H1 (cell line): ENCODE measurements at places on chromosomes 4 and X.

GRCh38 chr4:186669159-186669731 lies 54.4 kb downstream of the FAT1 start:
- H3K36me3 ChIP-seq: peaks cover 8% of the 10 kb centered on the region; the same call in 1 of the 2 replicates
- H3K4me1 ChIP-seq: peaks cover 3% of the 10 kb centered on the region
- no peak overlapping the region for H3K27ac ChIP-seq
- H3K4me3 ChIP-seq: peak overlapping the region; percentile 54
- peak; percentile 64 for DNase-seq

DNA sequence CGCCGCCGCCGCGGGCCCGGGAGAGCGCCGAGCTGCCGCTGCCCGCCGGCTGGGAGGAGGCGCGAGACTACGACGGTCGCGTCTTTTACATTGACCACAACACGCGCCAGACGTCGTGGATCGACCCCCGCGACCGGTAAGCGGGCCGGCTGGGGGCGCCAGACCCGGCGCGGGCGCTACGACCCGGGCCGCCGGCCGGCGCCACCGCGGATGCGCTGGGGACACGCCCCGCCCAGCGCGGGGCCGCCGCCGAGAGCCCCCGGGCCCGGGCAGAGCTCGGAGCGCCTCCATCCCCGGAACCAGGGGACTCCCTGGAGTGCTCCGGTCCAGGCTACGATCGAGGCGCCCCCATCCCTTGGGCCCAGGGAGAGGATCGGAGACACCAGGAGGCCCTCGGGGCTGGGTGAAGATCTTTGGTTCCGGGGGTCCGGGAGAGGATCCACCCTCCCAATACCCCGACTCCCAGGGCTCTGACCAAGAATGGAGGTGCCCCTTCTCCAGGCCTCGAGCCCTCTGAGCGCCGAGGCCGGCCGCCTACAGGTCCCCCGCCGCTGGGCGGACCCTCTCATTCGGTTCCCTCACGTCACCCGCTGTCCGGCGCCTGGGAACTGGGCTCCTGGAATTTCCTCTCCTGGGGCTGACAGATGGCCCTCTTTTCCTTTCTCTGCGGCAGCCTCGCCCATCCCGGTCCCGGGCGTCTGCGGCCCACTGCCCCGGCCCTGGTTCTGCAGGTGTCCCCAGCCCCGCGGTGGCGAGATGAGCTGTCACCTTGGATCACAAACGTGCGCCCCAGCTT lies 48.8 kb downstream of the CLDN34 start:
- peak overlapping the region; percentile 49 for H3K4me3 ChIP-seq
- no peaks in the 10 kb centered on the region for H3K27me3 ChIP-seq
- no peak overlapping the region for H3K27ac ChIP-seq

DNA sequence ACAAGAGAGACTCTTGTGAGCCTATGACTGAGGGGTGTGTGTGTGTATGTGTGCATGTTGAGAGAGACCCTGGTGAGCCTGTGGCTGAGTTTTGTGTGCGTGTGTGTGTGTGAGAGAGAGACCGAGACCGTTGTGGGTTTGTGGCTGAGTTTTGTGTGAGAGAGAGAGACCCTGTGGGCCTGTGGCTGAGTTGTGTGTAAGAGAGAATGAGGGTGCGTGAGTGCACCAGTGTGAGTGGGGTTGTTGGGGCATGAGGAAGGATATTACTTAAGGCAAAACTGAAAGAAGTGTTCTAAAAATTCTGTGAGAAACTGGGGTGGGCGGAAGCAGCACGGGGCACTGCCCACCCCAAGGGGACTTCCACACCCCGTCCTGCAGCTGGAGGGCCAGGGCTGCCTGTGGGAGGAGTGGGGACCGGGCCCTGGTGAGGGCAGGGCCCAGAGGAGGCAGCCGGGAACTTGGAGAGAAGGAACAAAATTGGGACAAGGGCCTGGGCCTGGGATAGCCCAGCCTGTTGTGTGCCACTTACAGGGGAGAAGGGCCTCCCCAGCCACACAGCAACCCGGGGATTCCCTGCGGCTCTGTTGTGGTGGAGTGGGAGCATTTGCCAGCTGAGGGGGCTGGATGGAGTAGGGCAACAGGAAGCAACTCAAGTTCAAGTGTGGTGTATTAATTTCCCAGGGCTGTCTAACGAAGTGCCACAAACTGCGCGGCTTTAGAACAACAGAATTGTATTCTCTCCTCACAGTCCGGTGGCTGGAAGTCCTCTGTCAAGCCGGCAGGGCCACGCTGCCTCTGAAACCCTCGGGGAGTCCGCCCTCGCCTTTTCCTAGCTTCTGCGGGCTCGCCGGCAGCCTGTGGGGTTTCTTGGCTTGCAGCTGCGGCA lies 22.1 kb downstream of the TMEM131L start:
- H3K4me3 ChIP-seq: no peak overlapping the region
- H3K36me3 ChIP-seq: no peaks in the 10 kb centered on the region
- no peak for DNase-seq
- H3K27me3 ChIP-seq: no peaks in the 10 kb centered on the region
- peaks cover 10% of the 10 kb centered on the region for H3K4me1 ChIP-seq

DNA sequence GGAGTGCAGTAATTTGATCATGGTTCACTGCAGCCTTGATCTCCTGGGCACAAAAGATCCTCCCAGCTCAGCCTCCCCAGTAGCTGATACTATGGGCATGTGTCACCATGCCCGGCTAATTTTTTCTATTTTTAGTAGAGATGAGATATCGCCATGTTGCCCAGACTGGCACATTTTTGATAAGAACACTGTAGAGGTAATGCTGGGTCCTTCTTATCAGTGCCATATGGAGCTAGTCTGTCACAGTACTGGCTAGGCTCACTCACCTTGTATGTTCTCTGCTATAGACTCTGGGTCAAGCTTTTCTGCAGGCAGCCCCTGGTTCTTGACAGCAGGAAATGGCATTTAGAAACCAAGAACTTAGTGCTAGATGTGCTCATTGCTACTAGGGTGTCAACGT lies 53.9 kb downstream of the BCOR start:
- H3K27me3 ChIP-seq: no peaks in the 10 kb centered on the region
- peaks cover 15% of the 10 kb centered on the region for H3K36me3 ChIP-seq
- H3K27ac ChIP-seq: no peak overlapping the region
- DNase-seq: no peak

DNA sequence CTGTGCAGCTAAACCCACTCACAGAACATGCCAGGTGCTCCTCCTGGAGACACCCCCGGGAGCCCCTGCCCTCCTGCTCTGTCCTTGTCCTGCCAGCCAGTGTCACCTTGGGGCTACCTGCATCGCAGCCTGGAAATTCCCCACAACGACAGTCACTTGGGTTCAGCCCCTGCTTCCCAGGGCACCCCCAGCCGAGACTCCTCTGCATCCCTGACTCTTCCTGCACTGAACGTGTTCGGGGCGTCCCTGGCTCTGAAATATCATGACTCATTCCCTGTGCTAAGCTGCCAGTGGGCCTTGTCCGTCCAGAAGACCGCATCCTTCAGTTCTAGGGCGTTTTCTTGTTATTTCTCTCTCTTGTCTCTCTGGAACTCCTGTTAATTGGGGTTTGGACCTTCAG lies 5.8 kb downstream of the CFAP99 start:
- no peaks in the 10 kb centered on the region for H3K36me3 ChIP-seq
- peaks cover 9% of the 10 kb centered on the region for H3K27me3 ChIP-seq
- no peak overlapping the region for H3K4me3 ChIP-seq
- no peak overlapping the region for H3K27ac ChIP-seq
- DNase-seq: no peak

DNA sequence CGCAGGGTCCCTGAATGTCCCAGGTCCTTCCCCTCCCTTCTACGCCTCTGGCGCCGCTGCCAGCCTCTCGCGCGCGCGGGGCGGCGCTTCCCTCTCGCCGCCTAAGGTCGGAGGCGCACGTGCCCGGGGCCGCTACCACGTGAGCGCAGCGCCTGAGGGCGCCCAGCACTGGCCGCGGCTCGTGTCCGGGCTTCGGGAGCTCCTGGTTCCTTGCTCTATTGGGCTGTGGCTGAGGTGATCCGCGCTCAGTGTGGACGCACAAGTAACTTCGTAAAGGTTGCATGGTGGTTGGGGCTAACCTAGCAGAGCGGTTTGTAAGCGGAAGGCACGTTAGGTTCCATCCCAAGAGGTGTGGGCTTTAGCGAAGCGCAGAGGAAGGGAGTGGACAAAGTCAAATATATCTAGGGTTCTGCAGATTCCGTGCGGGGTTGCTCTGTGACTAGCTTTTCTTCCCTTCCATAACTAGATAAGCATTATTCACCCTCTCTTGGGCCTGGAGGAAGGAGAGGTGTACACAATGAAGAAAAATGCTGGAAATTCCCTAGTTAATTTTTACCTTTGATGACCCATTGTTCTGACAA lies 1.8 kb downstream of the TLL1 start:
- H3K27ac ChIP-seq: no peak overlapping the region
- peaks cover 49% of the 10 kb centered on the region for H3K27me3 ChIP-seq
- peaks cover 4% of the 10 kb centered on the region; the same call in 1 of the 2 replicates for H3K4me1 ChIP-seq
- peak overlapping the region; percentile 60; the same call in 1 of the 2 replicates for H3K4me3 ChIP-seq
- no peaks in the 10 kb centered on the region for H3K36me3 ChIP-seq

DNA sequence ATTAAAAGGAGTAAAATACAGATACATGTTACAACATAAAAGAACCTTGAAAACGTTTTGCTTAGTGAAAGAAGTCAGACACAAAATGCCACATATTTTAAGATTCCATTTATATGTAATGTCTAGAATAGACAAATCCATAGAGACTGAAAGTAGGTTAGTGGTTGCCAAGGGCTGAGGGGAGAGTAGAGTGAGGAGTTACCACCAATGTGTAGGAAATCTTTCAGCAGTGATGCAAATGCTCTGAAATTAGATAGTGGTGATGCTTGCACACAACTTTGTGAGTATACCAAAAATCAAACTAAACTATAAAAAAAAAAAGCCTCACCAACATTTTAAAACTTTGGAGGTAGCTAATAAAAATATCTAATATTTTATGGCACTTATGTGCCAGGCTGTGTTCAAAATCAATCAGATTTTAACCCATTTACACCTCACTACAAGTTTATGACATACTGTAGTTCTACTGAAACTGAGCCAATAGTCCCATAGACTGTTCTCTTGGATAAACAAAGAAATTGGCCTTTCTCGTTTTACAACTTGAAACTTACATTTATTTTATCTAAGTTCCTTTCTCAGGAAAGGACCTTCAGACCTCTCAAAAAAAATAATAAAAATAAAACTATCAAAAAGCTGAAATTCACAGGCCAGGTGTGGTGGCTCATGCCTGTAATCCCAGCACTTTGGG lies 29.1 kb upstream of the KLHL8 start:
- no peaks in the 10 kb centered on the region for H3K4me1 ChIP-seq
- H3K4me3 ChIP-seq: no peak overlapping the region
- DNase-seq: no peak
- H3K27ac ChIP-seq: no peak overlapping the region

DNA sequence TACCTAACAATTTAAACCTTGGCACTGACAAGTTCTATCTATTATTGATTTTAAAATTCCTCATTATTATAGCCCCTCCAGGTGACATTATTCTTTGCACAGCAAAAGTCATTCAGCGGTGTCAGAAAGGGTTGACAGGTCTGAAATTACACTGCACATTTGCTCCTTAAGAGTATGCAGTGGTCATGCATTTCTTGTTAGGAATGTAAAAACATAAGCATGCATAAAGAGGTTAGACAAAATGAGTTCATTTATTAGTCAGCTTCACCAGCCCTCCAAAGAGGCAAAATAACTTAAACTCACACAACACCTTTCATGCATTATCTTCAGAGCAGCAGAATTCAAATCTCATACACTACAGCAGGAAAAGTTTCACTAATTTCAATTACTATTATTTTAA lies 158.8 kb downstream of the HNRNPD start:
- DNase-seq: no peak
- H3K36me3 ChIP-seq: no peaks in the 10 kb centered on the region
- no peak overlapping the region for H3K4me3 ChIP-seq
- no peaks in the 10 kb centered on the region for H3K4me1 ChIP-seq
- H3K27ac ChIP-seq: no peak overlapping the region

- no peak overlapping the region for H3K4me3 ChIP-seq
- H3K4me1 ChIP-seq: no peaks in the 10 kb centered on the region
- no peaks in the 10 kb centered on the region for H3K27me3 ChIP-seq
These were observed 33.7 kb downstream of the ATP2B3 start for GRCh38 chrX:153551135-153551534.

- H3K36me3 ChIP-seq: no peaks in the 10 kb centered on the region
- peaks cover 11% of the 10 kb centered on the region for H3K4me1 ChIP-seq
- no peak overlapping the region for H3K4me3 ChIP-seq
- no peak overlapping the region for H3K27ac ChIP-seq
- no peaks in the 10 kb centered on the region for H3K27me3 ChIP-seq
These were observed 8.9 kb downstream of the ANXA3 start for GRCh38 chr4:78560296-78560963.

DNA sequence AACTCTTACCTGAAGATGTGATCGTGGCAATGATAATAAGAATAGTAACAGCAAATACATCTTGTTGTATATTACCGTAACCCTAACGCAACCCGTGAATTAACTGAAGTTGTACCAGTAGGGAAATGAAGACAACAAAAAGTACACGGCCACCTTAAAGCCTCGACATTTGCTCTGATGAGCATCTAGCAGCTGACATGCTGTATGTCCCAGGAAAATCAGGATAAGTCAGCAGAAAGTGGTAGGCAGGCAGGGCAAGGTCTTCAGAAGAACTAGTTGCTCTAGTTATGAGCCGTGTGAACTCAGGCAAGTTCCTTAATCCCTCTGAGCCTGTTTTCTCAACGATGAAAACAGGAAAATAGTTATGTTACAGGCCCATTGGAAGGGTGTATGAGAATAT lies 7.7 kb upstream of the ASB5 start:
- H3K4me1 ChIP-seq: no peaks in the 10 kb centered on the region
- H3K4me3 ChIP-seq: no peak overlapping the region
- H3K36me3 ChIP-seq: no peaks in the 10 kb centered on the region
- no peak for DNase-seq

DNA sequence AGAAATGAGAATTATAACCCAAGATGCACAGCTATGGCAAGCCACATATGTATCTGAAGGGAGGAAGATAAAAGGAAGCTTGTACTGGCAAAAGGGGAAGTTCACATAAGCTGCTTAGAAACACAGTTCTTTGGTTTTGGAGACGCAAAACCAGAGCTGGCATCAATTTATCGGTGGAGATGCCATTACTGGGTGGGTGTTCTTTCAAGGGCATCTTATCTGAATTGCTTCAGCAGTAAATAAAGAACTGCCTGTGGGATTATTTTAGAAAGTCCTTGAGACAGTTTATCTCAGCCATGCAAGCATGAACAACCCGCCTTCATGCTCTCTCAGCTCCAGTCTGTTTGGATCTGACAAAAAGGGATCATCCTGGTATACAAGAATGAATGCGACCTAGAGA lies 60.8 kb downstream of the DDX60 start:
- DNase-seq: no peak
- H3K4me1 ChIP-seq: no peaks in the 10 kb centered on the region
- no peaks in the 10 kb centered on the region for H3K27me3 ChIP-seq
- H3K36me3 ChIP-seq: no peaks in the 10 kb centered on the region
- H3K27ac ChIP-seq: no peak overlapping the region
- no peak overlapping the region for H3K4me3 ChIP-seq

DNA sequence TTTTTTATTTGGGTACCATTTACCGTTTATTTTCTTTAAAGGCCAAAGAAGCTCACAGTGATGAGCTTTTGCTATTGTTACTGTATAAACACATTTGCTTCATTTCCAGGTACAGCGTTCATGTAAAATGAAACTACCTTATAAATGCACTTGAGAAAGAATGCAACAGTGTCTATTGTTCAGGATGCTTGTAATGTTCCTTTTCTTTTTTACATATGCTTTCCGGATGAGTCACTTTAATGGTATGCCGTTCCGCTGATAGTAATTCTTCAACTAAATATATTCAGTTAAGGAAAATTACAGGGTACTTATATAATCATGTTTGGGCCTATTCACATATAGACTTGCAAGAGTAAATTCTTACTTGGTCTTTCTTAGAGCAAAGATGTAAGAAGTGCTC lies 354.9 kb downstream of the RPA4 start:
- H3K4me1 ChIP-seq: no peaks in the 10 kb centered on the region
- H3K27me3 ChIP-seq: no peaks in the 10 kb centered on the region
- H3K36me3 ChIP-seq: no peaks in the 10 kb centered on the region
- no peak overlapping the region for H3K27ac ChIP-seq
- no peak for DNase-seq
- H3K4me3 ChIP-seq: no peak overlapping the region
